Cortex of kidney (tissue), 1 donor: ENCODE measurements at places on chromosomes 13 and 19.

GRCh38 chr13:50414640-50415039, 399.4 kb downstream of the KCNRG start:
- no peak for DNase-seq

GRCh38 chr13:97890573-97890972, 62.9 kb upstream of the IPO5 start:
- no peak for DNase-seq

- DNase-seq, result no peak
Observed at GRCh38 chr13:33968520-33969507, 150.9 kb downstream of the RFC3 start.

DNA sequence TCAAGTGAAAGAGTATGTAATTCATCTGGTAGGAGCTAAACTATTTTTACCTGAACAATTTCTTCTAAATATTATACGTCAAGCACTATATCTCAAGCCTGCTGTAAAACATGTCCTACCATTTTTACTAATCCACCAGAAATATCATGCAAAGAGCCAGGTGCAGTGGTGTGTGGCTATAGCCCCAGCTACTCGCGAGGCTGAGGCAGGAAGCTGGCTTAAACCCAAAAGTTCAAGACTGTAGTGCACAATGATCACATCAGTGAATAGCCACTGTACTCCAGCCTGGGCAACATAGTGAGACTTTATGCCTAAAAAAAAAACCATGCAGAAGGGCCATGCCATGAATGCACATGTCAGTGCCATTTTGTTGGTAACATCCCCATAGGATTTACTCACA, 20.7 kb upstream of the CLN5 start:
- DNase-seq, result no peak

DNA sequence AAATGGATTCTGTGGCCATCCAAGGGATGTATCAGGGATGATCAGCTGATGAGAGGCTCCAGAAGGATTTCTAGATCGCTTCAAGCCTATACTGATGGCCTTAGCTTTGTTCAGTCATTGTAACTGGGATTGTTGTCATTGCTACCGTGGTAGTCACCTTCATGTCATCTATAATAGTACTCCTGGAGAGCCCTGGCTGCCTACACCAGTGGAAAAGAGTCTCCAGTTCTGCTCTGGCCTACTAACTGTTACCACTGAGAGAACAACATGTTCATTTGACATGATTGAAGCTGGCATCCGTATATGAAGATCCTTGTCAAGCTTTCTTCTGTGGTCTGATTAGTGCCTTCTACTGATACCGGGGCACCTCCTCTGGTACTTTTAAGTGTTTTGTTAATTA, 131.3 kb downstream of the B3GLCT start:
- DNase-seq, result no peak

- DNase-seq, result no peak
Observed at GRCh38 chr13:73421310-73421912, 362.6 kb downstream of the KLF5 start.

- DNase-seq, result no peak
Observed at GRCh38 chr13:81664872-81665271, 1323.9 kb upstream of the SPRY2 start.

DNA sequence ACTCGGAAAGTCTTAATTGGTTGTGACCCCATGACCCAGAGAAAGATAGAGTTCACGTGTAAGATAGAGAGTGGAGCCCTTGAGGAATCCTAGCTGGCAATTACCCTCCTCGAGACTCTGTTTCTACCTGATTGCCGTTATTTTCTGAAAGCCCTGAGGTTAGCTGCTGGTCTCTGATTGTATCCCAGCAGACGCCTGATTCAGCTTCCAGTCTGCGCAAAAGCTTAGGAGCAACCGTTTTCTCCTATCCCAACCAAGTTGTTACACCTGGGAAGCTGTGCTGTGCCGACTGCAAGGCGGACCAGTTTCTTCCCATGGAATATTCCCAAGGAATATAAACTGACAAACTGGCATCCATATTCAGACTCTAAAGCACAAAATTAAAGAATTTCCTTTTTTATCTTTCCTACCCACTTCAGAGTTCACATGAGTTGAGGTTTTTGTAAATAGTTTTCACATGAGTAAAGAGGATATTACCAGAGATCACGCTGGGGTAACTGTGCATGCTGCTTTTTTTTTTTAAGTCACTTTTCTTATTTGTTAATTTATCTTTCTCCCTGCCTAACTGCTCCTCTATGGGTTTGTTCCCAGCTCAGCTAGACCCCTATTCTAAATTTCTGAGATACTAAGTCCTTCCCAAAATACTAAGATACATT, 1.5 kb upstream of the TRPC4 start:
- DNase-seq, result no peak

GRCh38 chr13:21670006-21670882, 629 bp upstream of the FGF9 start:
- no peak for DNase-seq

DNA sequence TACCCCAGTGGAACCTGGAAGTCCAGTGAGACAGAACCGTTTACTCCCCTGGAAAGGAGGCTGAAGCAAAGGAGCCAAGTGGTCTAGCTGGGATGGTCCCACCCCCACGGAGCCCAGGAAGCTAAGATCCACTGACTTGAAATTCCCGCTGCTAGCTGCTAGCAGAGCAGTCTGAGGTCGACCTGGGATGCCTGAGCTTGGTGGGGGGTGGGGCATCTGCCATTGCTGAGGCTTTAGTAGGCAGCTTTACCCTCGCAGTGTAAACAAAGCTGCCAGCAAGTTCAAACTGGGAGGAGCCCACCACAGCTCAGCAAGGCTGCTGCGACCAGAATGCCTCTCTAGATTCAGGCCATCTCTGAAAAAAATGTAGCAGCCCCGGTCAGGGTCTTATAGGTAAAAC, 437.0 kb downstream of the SUCLA2 start:
- no peak for DNase-seq

- no peak for DNase-seq
Observed at GRCh38 chr19:56692206-56692895, 20.8 kb upstream of the ZNF835 start.

DNA sequence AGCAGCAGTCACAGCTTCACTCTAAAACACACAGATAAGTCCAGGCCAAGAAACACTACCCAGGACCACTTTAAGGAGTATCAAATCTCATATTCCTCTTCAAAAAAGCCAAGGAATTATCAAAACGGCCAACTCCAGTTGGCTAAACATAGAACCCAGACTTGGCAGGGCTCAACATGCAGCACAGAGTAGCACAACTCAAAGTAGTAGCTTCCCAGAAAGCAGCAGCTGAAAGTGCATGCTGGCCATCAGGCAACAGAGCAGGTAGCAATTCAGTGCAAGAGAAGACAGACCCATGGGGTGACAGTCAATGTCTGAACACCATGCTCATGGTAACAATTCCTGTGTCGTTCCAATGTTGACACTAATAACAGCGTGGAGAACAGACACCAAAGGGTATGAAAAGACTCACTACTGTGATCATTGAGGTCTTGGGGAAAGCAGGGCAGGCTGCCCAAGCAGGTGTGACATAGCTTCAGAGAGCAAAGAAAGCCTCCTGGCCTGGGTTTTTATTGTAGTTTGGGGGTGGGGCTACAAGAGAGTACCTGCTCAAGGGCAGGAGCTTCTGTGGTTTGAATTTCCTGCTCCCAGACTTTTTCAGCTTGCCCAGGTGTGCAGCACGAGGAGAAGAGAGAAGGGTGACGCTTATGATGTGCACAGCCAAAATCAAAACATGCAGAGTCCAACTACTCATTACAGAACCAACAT, 6.2 kb downstream of the ZNF709 start:
- no peak for DNase-seq

- no peak for DNase-seq
Observed at GRCh38 chr13:45198041-45198440, 2.8 kb downstream of the KCTD4 start.

DNA sequence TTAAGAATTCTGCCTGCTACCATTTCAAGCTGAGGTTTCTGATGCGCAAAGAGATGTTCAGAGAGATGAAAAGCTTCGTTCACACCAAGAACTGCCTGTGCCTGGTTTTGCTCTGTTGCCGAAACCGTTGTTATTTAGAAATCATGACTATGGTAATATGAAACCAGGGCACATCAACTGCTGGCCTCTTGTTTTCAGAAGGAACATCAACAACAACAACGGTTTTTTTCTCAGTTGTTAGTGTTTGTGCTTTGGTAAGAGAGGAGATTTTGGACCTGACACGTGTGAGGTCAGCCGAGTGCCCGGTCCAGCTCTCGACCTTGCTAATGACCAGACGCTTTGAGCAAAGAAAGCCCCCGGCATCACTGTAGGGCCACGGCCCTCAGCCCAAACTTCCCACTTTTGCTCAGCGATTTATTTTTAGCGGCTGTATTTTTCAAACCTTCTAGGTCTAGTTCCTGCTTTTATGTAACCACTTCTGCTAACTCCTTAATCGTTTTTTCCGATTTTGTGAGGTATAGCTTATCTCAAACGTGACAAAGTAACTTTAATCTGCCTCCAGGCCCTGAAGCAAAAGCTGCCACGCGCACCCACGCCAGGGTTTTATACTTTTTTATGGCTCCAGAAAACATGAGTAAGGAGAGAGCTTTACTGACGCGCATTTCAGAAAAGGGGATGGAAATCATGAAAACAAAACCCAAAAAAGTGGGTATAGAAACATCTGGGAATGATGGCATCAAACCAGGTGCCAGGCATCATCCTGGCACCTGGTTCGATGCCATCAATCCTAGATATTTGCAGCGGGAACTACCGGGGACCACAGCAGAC, 42.0 kb downstream of the KLF2 start:
- no peak for DNase-seq

DNA sequence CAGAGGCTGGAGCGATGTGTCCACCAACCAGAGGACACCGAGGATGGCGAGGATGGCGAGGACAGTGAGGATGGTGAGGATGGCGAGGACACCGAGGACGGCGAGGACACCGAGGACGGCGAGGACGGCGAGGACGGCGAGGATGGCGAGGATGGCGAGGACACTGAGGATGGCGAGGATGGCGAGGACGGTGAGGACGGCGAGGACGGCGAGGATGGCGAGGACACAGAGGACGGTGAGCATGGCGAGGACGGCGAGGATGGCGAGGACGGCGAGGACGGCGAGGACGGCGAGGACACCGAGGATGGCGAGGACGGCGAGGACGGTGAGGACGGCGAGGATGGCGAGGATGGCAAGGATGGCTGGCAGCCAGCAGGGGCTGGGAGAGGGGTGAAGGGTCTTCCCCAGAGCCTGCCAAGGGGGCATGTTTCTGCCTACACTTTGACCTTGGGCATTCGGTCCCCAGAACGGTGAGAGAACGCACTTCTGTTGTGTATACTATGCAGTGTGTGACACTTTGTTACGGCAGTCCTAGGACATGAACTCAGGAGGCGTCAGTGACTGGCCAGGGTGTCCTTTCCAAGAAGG, 44.4 kb upstream of the ATP11A start:
- no peak for DNase-seq

DNA sequence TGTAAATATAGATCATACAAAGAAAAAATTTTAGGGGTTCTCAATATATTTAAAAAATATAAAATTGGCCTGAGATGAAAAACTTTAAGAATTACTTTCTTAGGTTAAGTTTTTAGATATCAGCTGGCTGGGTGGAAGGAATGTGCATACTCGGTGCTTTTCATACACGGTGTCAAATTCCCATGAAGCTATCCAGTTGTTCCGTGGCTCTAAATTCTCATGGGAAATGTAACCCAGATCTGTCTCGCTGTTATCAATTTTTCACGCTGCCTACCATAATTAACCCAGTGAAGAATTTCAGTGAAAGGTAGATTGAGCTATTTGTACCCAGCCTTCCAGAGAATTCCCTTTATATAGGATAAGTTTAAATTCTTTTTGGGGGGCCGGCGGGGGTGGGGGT, 11.6 kb upstream of the ZNF835 start:
- DNase-seq, result no peak

GRCh38 chr13:29081036-29081435, 260.9 kb downstream of the MTUS2 start:
- no peak for DNase-seq

- no peak for DNase-seq
Observed at GRCh38 chr13:52399708-52400107, 6.3 kb downstream of the THSD1 start.

DNA sequence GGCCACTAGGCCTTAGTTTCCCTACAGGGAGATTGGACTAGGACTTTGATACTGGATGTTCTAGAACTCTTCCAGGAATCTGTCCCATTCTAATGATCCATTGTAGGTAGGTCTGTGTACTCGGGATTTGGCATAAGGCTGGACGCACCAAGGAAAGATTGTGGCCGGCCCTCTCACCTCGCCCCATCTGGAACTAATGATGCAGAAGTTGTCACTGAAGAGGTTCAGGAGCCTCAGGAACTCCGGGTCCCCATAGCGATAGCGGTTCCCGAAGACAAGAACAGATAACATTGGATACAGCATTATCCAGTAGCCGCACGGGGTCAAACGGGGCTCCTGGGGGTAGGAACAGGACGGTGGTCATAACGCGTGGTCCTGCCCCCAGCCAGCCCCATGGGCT, 11.2 kb downstream of the EGLN2 start:
- no peak for DNase-seq

- no peak for DNase-seq
Observed at GRCh38 chr13:20798027-20798426, 24.3 kb upstream of the EEF1AKMT1 start.

- no peak for DNase-seq
Observed at GRCh38 chr13:100694722-100695508, 20.3 kb upstream of the TMTC4 start.

GRCh38 chr19:45419396-45419795, 4.3 kb downstream of the ERCC1 start:
- DNase-seq, result no peak

- DNase-seq, result no peak
Observed at GRCh38 chr19:23286477-23286876, 36.3 kb upstream of the ZNF724 start.

GRCh38 chr19:35449359-35450043, 1.4 kb downstream of the FFAR2 start:
- DNase-seq, result no peak

DNA sequence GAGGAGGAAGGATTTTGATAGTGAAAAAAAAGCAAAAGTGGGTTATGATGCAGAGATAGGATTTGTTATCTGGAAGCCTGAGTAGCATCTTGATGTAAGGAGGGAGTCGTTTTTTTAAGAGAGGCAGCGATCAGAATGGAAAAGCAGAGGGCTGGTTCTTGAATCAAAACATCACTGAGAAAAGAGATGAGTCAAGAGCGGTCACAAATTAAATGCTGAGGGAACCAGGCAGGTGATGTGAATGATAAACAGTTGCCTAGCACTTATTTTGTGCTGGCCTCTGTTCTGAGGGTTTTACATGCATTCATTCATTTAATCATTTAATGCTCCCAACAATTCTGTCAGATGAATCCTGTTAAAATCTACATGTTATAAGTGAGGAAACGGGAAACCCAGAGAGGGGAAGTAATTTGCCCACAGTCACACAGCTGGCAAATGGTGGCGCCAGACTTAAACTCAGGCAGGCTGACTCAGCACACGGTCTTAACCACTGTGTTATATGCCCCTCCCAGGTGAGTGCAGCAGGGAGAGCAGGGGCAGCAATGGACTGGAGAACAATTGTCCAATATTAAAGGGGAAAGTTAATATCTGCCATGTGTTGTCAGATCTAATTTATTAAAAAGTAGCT, 21.4 kb downstream of the SIGLECL1 start:
- no peak for DNase-seq

GRCh38 chr13:83162493-83162892, 719.8 kb downstream of the SLITRK1 start:
- DNase-seq, result no peak
